ENCODE measurements at places on chromosomes 4 and X.
A peak's percentile ranks its signal among the peaks of the same experiment; 100 is the strongest.

DNA sequence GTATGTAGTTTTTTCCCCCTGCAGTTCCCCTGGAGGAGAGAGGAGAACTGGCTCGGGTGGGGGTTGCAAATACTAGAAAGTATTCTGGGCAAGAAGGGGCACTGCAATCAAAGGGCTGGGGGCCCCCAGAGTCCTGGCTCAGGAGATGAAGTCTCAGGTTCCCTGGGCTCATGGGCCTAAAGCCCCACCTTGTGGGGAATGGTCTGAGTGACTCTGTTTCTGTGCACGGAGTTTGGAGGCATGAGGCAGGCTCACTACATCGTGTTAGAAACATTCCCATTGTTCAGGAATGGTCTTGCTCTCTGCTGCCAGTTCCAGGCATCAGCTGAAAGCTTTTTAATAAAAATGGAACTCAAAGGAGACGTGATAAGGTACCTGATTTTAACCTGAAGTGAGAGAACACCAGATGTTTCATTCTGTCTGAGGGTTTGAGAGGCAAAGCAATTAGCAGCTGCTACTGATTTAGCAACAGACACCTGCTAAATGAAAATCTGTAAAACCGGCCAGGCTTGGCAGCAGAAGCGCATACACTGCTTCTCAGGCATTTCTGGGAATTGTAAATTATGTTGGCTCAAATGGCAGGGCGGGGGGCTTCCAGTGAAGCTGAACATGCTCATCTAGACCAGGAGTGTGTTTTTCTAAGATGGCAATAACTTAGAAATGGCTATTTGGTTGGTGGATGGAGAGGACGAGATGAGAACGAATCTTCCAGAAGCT, 122.7 kb downstream of the TMEM164 start:
- DNase-seq = no peak

- no peak for DNase-seq
These were observed 97.4 kb downstream of the LCORL start for GRCh38 chr4:17924189-17924588.

GRCh38 chr4:182147391-182147790, 95.8 kb upstream of the TENM3 start:
- DNase-seq = no peak

DNA sequence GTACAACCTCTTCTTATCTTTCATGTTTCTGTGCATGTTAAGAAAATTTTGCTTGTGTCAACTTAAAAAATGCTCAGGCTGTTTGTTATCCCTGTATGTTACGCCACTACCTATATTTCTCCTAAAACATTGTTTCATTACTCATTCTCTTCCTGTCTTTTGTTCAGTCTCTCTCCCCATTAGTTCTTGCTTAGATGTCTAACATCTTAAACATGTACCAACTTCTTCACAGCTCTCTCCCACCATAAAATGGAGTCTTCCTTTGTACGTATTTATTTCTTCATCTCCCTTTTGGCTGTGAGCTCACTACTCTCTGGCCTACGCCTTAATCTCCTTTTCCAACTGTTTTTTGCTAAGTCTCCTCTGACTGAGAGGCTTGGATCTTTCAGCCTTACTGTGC, 36.4 kb downstream of the PCDH7 start:
- no peak for DNase-seq

- DNase-seq = no peak
These were observed 73.3 kb downstream of the DCTD start for GRCh38 chr4:182843808-182844325.

GRCh38 chr4:2333916-2334644, 72.2 kb upstream of the MXD4 start:
- no peak for DNase-seq

DNA sequence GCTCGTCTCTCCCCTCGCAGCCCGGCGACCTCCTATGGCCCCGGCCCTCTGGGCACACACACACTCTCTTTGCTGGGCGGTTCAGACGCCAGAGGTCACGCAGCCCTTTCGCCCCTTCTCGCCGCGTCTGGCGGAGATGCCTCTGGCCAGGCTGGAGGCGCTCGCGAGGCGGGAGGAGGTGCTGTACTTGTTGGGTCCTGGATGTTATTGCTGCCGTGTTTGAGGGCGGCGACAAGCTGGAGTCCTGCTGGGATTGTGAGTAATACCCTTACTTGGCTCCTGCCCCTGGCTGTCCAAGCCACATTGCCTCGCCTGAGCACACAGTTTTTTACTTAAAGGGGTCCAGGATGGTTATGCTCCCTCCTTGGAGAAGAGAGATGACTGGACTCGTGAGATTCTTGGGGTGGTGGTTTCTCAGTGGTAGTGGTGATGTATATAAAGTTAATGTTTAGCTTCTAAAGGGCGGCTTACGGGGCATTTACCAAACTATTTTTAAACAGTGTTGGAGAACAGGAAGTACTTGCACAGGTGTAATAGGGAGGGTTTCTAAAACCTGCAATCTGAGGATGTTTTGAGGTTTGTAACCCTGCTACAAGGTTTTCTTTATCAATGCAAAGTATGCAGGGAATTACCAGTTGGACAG, 572 bp downstream of the USP53 start:
- DNase-seq = peak; percentile 46

GRCh38 chr4:151853034-151853433, 92.2 kb upstream of the GATB start:
- DNase-seq = no peak

DNA sequence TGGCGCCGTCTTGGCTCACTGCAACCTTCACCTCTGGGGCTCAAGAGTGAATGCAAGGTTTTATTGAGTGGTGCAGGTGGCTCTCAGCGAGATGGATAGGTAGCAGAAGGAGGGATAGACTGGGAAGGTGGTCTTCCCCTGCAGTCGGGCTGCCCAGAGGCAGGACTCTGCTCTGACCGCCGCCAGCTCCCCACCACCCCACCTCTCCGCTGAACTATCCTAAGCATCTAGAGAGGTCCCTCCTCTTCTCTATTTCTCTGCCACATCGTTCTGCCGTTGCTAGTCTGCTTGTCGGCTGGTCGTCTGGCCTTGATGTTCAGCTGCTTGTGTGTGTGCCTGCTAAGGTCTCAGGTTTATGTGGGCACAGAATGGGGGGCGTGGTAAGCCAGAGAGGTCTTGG, 54.5 kb upstream of the UGT2B15 start:
- DNase-seq = no peak

- DNase-seq = no peak
These were observed 69.2 kb downstream of the SRPX start for GRCh38 chrX:38151441-38151840.

GRCh38 chr4:138555584-138555983, 313.4 kb upstream of the SLC7A11 start:
- no peak for DNase-seq

GRCh38 chrX:135974279-135974856, 580 bp upstream of the MMGT1 start:
- no peak for DNase-seq

DNA sequence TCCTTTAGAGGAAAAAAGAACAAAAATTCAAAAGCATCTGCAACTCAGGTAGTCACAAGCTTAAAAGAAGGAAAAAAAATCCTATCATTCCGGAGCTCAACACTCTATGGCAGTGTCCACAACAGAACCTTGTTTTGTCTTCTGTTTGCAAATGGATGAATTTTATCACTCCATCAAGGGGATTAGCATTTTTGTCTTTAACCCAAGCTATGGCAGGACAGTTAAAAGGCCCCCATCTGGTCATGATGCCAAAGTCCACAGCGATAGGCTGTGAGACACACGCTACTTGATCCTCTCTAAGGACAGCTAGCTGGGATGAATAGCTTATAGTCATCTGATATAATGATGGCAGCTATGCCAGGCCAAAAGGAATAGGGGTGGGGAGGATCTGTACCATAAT, 16.6 kb downstream of the AMER1 start:
- DNase-seq = no peak

DNA sequence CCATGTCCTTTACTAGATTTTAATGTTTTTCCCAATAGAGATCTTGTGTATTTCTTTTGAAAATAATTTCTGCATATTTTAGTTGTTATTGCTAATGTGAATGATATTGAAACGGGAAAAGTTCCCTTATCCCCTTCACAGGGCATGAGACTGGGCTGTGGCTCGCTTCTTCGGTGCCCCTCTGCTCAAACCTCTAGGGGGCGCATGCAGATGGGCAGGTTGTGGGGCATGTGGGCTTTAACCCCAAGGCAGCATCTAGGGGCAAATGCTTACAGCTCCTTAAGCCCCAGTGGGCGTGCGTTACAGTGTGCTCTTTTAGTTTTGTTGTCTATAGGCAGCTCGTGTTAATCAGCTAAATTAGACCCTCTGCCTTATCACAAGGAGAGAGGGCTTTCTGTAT, 194.7 kb downstream of the OPHN1 start:
- no peak for DNase-seq

DNA sequence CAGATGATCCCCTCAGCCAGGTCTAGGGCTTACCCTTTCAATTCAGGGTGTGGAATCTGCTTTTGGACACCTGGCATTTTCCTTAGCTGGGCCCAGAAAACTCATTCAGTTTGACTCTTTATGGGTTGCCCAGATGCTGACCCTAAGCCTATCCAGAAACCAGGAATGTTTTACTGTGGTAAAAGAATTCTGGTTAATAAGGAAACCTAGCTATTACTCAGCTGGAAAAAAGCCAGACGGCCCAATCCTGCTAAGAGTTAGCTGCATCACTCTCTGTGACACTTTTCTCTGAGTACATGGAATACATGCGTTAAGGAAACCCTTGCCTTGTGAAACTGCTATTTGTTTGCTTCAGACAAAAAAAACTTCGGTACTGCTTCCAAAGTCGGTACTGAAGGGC, 28.0 kb downstream of the ING2 start:
- DNase-seq = no peak

- DNase-seq = no peak
These were observed 179.1 kb upstream of the KLHL4 start for GRCh38 chrX:87338510-87338909.

DNA sequence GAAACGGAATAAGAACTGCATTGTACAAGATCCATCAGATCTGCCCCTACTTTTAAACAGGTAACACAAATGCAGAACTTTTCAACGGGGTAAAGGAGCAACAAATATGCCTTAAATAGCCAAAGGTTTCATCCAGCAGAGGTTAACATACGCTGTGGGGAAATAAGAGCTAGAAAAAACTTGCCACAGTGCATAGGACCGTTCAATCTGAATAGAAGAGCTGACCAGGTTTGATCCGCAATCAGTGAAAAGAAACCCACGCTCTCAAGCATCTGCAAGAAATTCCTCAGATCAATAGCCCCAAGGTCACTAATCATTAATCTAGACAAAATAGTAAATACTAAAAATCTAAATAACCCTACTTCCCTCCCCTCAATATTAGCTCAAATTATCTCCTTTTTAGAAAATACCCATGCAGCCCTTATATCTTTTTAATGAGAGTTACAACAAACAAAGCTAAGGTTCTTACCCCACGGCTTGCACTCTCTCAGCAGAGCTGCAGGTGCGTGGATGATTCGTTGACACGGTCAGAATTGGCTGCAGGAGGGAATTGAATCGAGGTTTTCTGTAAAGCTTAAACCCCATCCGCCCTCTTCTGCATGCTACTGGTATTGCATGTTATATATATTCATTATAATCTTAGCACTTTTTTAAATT, at the start of gene TLR10:
TSS of gene TLR10 (minus strand) at position 539 of the 657 bp plus-strand sequence. CDS start 7,400 bp downstream, outside the sequence.
- DNase-seq = no peak

DNA sequence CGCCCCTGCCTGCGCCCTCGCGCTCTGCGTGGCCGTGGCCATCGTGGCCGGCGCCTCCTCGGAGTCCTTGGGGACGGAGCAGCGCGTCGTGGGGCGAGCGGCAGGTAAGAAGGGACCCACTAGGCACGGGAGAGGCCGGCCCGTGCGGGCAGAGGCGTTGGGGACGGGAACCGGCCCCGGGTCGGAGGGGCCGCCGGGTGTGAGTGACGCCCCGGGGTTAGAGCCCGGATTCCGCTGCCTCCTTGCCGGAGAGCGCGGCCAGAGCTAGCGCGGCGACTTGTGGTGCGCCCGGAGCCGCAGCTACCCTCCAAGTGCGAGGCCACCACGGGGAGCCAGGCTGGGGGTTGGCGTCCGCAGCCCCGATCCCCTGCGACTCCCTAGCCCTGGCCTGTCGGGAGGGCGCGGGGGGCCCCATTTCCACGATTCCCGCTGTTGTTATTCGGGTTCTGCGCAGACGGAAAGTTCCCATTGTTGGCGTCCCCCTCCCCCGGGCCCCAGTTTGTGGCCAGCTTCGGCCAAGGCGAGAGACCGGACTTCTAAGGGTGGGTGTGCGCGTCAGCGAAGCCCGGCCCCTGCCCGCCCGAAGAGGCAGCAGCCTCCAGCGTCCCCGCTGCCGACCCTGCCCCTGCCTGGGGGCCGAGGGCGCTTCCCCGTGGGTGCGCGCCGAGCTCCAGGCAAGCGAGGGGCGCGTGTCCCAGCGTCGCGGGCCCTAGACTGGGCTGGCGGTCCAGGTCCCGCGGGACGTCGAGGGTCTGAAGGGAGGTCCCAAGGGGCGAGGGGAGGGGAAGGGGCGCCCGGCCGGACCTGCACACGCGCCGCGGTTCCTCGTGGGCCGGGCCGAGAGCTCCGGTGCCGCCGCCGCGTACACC, 1.1 kb downstream of the FGFR3 start:
- DNase-seq = no peak

GRCh38 chr4:174580597-174580996, 58.3 kb upstream of the HPGD start:
- DNase-seq = no peak

DNA sequence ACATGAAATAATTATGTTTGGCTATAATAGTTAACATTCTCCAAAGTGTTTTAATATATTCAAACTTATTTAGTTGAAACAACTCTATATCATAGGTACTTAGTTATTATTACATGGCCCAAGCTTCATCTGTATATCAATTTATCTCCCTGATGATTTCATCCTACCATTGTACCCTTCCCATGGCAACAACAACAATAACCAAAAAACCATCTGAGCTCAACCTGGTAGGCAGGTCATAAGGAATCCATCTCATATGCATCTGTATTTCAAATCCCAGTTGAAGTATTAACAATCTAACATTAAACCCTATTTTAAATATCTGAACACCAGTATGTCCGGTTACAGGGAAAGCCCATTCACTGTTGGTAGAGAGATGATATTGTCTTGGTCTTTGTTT, 33.1 kb upstream of the SLC7A11 start:
- DNase-seq = no peak

- DNase-seq = no peak
These were observed 199.0 kb upstream of the MAMLD1 start for GRCh38 chrX:150163956-150164726.

- DNase-seq = no peak
These were observed 359.0 kb upstream of the MAGEB16 start for GRCh38 chrX:35439034-35439660.

DNA sequence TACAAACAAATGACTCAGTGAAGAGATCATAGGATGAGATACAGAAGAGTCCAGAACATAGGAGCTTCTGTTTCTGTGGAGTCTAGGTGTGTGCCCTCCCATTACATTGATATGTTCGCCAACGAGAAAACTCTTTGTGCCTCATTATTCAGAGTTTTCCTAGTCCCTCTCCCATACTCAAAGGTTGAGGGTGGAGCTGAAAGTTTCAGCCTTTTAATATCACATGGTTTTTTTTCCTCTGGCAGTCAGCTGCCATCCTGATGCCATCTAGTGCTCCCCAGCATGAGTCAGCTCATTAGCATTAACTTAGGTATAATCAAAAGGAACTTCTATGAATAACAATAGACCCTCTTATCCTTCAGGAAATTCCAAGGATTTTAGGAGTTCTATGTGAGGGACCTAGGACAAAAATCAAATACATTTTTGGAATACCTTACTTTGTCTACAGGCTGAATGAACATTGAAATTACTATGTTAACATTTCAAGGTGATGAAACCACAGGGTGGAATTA, 559.6 kb upstream of the AMOT start:
- DNase-seq = no peak

GRCh38 chrX:48695925-48696300, 621 bp upstream of the SUV39H1 start:
- DNase-seq = no peak
